ENCODE measurements at places on chromosomes 11 and 22. TPM values are rescaled to one million over a fixed set of nuclear protein-coding genes. Genes with fewer than 3 reads are reported as not detected.
A peak's percentile ranks its signal among the peaks of the same experiment; 100 is the strongest.

DNA sequence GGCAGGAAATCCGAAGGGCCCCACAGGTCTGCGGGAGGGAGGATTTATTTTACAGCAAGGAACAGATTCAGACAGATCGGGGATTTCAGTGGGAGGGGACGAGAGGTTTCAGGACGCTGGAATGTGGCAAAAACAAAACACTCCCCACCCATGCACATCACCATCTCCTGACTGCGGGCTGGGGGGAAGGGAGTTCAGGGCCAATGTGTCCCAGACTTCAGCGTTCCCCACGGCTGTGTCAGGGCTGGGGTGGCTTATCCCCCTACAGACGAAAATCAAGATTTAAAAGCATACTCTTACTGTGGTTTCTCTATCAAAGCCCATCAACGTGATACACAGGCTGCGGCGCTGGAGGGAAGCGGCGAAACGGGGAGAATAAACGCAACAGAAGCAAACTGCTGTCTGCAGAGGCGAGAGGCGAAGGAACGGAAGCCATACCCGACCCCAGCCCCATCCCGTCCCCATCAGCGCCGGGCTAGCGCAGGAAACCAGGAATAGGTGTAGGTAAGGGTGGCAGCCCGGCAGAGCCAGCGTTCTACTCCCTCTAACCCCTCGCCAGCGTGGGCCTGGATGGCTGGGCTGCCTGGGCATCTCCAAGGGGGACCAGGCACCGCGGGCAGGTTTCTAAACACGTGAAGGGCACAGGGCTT, 2.7 kb downstream of the TENM4 start:
- peak; percentile 41 for DNase-seq

DNA sequence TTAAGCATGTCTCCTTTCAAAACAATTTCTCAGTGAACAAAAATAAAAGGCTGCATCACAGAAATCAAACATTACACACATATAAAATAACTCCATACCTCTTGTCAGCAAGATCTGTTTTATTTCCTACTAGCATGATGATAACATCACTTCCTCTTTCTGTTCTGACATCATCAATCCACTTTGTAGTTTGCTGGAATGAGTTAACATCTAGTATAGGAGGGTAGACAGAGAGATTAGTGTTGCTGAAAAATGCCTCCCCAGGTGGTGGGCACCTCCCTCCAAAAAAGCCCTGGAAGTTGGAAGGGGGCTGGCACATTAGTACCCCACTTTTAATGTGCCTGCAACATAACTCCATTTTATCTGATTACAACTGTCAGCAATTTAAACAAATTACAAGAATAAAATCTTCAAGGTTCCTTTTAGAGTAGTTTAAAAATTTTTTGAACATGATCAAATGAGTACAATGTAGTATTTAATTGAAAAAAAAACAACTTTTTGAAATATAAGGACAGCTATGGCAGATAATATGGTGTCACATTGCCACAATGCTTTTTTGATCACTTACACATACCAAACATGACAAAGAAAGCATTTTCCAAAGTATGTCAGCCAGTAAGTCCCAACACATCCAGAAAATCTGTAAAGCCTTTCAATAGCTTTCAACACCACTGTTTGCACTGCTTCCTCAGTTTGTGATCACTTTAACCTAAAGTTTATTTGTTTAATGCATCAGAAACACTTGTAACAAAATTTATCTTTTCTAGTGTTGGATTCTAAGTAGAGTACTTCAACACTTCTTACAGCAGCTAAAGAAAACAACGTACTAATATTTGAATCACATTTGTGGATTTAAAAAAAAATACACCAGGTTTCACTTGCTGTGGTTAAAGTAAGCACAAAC, 44.5 kb downstream of the RAB6A start:
- DNase-seq, result no peak

DNA sequence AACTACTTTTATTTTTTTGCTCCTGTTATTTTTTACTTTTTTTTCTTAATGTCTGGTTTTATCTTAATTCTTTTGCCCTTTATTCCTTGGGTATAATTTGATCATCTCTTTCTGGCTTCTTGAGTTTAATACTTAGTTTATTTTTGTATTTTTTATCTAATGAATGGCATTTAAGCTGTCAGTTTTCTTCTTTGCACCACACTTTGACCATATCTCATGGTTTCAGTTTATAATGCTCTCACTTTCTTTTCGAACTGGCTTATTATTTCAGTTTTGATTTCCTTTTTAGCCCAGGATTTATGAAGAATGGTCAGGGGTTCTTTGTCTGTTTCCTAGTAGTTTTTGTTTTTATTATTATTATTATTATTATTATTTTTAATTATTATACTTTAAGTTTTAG, 48.3 kb downstream of the QSER1 start:
- DNase-seq, result no peak

Gene C11orf87
- 0.02 TPM for polyA plus RNA-seq

Gene METTL15
- 4.8 TPM for polyA plus RNA-seq

Gene OR51E2
- 0.05 TPM for polyA plus RNA-seq

DNA sequence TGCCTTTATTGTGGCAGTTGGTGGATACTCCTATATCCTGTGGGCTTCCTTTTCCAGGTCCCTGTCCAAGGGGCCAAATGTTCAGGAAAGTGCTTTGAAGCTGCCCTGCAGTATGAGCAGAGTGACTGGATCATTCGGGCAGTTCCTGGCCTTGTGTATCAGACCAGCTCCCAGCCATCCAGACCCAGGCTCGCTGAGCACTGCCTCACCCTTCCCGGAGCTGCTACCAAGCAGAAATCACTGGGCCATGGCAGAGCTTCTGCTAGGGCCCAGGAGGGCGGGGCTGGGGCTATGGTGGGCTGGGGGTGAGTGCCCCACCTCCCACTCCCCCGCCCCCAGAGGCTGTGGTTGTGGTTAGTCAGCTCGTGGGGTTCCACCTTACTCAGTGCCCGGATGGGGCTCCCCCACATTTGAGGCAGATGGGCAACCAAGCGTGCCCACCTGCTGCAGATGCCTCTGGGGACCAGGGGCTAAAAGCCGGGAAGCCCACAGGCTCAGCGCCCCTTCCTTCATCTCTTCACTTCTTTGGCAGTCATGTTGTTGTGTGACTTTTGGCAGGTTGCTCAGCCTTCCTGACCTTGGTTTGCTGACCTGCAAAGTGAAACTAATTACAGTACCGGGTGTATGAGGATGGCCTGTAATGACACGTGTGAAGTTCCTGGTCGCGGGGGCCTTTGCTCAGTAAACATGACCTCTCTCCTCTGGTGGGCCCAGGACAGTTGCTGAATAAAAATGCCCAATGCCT, 2.1 kb upstream of the LRRC32 start:
- peak; percentile 55 for DNase-seq

Measured in right cardiac atrium (tissue), 5 donors.